ENCODE measurements at places on chromosomes 1 and 21. TPM values are rescaled to one million over a fixed set of nuclear protein-coding genes. Genes with fewer than 3 reads are reported as not detected.

The ANKRD45 gene
- 2.6 TPM for total RNA-seq

The CKS1B gene
- 30.3 TPM for total RNA-seq

The PERM1 gene
- not detected for total RNA-seq

The TAS1R1 gene
- total RNA-seq = not detected

The AMIGO1 gene
- total RNA-seq = 1.0 TPM

The C1orf226 gene
- 0.83 TPM for total RNA-seq

The VASH2 gene
- total RNA-seq = 1.4 TPM

All from smooth muscle cell of the umbilical artery (primary cell).